ENCODE measurements at places on chromosomes 6 and 20.

DNA sequence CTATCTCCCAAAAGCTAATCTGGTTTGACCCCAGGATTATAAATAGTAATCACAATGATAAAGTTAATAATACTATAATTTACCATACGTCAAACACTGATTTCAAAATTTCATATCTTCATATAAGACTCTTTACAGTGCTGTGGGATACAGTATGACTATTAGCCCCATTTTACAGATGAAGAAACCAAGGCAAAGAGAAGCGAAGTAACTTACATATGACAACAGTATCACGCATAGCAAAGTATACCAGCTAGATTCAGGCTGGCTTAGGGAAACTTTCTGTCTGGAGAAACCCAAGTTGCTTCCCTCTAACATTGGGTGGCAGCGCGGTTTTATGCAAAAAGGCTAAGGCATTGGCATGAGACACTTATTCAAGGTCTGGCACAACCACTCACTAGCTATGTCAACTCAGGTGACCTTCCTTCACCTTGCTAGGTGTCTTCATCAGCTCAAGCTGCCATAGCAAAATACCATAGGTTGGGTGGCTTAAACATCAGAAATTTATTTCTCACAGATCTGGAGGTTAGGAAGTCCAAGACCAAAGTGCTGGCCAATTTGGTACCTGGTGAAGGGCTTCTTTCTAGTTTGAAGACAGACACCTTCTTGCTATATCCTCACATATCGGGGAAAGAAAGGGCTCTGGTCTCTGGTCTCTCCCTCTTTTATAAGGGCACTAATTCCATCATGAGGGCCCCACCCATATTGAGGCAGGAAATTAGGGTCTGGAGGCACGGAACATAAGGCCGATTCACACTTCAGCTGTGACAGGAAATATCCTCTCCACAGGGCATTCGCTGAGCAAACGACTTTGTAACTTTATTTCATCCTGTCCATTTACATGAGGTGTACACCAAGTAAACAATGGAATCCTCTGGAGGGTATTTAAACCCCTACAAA is 22.4 kb upstream of the UTRN start:
- no peak for DNase-seq

DNA sequence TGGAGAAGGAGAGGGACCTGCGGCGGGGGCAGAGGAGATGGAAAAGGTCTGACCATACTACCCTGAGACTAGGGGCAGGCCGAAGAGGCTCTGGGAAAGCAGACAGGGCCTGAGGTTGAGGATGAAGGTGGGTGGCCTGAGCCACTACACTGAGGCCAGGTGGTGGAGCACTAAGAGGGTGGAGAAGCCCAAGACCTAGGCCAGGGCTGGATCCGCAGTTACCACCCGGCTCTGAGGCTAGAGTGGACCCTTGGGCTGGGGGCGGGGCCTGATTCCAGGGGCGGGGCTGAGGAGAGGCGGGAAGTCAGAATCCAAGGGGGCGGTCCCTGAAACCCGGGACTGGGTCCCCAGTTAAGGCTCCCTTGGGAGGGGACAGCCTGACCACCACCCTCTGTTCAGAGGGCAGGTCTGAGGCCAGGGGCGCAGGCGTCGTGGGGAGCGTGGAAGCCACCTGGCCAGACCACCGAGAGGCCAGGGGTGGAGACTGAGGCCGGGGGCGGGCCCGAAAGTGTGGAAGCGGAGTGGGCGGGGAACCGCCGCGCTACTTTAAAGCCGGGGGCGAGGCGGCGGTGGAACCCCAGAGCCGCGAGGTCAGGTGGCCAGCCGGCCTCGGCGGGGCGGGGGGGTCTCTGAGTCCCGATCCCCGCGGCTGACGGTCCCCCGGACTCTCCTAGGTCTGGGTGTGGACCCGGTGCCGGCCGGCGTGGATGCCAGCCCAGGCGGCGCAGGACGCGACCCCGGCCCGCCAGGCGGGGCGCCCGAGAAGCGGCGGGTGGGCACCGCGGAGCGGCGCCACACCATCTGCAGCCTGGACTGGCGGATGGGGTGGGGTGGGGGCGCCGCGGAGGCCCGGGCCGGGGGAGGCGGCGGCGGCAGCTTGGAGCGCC is 8.3 kb downstream of the CCM2L start:
- peak; percentile 65 for DNase-seq

DNA sequence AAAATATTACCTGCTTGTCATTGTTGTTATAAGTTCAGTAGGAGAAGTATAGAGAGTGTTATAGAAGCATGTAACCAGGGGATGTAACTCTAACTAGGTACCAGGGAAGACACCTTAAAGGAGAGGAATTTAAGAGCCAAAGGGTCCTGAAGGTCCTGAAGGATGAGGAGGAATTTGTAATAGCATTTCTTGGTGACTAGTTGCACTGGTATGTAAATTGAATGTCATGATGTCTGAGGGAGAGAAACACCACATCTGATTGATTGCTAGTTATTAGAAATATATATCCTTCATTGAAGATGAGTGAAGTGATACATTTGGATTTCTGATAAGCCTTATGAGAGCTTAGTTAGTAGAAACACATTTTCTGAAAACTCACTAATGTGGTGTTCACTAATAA is 643.8 kb downstream of the RFPL4B start:
- DNase-seq = no peak

GRCh38 chr6:127100510-127101140 is 17.8 kb upstream of the RSPO3 start:
- no peak for DNase-seq

DNA sequence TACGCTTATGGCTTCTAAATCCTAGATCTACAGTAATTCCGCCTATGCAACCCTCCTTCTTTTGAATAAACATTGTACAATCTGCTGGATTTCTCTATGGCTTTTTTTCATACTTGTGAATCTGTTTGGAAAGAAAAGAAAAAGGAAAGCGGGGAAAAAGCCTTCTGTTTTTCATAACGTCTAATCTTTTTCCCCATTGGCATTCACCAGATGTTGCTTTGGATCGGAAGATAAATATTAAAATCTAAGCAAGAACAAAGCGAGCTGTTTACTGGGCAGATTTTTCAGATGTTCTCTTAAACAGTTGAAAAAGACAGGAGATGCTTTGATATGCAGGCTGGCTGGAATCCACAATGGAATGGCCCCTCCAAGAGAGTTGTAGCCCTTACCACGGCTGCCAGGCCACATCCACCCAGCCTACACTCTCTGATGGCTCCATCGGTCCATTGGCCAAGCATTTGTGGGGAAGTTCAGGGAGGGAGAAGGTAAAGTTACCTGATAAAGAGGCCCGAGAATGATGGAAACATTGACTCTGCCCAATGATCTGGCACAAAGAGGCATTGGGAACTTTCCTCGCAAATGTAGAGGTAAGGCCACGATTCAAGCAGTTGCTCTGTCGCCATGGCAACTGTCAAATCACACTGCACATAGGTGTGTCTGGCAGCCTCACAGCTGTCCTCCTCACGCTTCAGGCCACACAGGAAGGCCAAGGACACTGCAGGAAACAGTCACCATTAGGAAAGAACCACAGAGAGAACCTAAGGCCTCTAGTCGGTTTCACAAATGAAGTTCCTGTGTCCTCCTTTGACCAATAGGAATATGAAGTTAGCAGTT is 70.3 kb downstream of the PKHD1 start:
- DNase-seq = no peak

GRCh38 chr6:16752206-16752866 is 8.9 kb downstream of the ATXN1 start:
- DNase-seq = no peak

DNA sequence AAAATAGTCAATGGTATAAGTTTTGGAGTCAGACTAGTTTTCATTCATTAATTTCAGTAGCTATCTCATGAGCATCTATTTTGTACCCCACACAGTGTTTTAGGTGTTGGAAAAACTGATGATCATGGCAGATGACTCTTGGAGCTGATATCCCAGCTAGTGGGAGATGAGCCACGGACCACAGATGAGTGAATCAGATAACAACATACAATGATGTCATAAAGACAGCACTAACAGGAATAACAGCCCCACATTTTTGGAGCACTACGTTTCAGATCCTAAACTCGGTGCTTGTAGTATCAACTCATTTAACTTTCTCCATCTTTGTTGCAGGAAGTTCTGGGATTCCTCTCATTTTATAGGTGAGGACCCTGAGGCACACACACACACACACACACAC is 67.8 kb upstream of the EDN3 start:
- no peak for DNase-seq

DNA sequence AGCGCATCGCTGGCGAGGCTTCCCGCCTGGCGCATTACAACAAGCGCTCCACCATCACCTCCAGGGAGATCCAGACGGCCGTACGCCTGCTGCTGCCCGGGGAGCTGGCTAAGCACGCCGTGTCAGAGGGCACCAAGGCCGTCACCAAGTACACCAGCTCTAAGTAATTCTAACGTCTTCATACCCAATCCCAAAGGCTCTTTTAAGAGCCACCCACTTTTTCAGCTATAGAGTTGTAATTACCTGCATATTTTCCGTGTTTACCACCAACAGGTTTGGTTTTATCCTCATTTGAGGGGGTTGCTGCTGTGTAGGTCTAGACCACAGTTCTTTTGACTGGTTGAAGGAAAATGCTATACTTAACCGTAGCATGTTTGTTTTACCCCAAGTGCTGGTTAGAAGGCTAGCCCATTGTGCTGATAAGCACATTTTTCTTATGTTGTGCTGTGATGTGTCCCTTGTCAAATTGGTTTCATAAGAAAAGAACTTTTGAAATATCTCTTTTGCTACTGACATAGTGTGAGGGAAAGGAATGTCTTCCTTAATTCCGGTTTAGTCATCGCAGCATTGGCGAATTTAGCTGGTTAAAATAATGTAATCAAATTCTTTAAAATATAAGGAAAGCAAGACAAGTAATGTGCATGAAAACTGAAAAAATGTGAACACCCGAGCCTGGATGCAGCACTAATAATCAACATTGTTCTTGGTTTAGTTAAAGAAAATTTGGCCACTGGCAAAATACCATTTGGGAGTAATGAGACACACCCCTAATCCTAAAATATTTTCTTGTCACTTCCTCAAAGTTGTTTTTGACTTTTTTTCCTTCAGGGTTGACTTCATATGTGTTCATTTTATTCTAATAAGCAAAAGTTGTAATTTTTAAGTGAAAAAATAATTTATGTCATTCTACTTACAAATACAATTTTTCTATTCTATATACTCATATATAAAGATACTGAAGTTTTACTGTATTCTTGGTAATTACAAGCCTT is 112.8 kb downstream of the HFE start:
- DNase-seq = no peak

DNA sequence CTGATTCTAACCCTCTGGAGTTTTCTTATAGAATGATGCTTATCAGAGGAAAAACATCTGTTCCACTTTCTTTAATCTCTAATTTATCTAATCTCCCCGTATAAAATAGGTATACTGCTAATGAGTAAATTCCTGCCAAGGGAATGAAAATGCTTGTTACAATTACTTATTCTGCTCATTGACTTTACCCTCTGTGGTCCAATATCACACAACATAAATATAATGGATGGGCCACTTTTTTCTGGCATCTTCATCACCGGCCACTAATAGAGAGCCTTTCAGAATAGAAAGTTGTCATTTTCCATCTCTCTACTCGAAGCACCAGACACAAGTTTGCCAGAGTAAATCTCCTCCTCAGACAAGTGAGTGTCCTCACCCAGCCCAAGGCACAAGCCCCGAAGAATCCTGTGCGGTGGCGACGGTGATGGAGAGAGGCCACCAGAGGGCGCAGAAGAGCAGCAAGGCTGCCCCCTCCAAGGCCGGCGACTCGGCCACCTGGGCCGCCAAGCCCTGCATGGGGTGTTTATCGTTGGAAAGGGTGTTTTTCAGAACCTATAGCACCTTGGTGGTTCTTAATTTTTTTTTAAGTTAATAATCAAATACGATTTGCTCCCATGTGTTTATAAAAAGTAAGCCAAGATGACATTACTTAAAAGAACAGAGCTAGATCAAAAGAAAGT is 212.9 kb upstream of the ARID1B start:
- peak; percentile 53 for DNase-seq

DNA sequence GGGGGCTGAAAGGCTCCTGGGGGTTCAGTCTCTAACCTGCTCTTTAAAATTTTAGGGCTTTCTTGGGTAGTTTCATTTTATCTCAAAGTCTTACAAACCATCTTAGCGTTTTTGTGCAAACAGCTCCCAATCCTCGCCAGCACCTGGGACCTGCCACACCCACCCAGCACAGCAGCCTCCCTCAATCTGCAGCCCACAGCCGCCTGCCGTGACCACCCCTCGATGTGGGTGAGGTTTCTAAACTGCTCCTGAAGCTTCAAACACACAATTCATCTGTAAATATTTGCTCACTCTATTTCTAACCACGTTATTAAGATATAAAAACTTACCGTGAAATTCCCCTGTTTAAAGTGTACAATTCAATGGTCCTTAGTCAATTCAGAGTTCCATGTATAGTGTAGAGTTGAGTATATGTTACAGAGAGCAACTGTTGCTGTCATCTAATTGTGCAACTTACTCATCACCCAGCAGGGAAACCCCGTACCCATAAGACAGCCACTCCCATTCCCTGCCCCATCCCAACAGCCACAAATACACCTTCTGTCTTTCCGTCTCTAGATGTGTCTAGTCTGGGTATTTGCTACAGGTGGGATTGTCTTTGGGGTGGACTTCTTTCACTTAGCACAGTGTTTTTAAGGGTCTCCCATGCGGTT is 381.0 kb downstream of the TAF4 start:
- DNase-seq = no peak

DNA sequence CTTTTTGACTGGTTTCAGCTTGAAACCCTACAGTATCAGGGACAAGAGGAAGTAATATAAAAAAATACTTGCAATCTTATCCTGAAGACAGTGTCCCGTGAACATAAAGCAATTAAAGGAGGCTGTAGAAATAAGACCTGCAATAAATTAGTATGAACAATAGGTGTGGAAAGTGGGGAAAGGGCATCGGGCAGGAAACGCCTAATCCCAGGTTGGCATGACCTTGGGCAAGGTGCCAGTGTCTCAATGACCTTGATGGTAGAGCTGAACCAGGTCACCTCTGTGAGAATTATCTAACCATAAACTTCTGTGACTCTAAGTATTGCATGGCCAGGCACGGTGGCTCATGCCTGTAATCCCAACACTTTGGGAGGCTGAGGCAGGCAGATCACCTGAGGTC is 115.2 kb downstream of the LY86 start:
- no peak for DNase-seq

DNA sequence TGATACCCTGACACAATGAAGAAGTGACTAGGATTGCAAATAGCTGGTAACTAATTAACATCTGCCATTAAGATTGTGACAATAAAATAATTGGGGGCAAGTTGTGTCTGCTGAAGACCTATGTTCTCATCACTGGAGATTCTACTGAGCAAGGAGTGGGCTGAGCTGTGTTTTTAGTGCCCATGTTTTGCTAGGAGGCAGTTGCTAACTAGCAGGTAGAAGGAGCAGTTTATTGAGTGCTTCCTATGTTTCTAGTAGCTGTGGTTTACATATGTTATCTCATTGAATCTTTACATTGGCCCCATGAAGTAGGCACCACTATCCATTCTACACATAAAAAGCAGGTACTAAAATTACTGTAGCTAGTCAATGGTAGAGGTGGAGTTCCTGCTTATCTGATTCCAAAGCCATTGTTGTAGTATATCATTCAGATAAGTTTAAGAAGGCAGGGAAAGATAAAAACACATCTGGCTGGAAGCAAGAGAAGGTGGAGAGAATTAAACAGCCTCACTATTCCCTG is 2.8 kb upstream of the MEP1A start:
- no peak for DNase-seq

Data from right renal pelvis (tissue), 4 donors.